ENCODE measurements at places on chromosomes 1 and 21.

DNA sequence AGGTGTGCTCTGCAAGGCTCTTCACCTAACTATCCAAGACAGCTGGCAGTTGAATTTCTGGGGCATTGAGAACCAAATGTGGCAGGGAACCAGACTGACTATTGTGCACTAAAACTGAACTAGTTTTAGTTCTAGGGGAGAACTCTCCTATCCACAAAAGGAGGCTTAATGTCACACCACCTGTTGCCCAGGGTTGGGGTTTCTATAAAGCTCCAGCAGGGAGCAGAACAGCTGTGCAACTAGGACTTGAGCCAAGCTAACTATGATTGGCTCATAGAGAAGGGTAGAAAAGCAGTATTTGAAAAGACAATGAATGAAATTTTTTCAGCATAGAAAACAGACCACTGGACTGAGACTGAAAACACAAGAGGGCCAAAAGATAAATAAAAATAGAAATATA lies 53.3 kb upstream of the FGGY start:
- DNase-seq, result peak; percentile 7

DNA sequence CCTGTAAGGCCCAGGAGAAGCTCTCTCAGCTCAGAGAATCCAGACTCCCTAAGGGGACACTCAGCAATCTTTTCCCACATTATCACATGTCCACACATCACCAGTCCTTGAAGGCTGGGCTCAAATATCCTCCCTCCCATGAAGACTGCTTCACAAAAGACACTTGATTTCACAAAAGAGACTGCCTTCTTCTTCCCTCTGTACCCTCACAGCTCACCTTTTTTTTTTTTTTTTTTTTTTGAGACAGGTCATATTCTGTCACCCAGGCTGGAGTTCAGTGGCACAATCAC lies 1.5 kb downstream of the CD58 start:
- DNase-seq, result no peak

- DNase-seq, result no peak
These were observed 20.0 kb upstream of the RD3 start for GRCh38 chr1:211511947-211512346.

GRCh38 chr1:3431266-3431665 lies 23.2 kb upstream of the ARHGEF16 start:
- no peak for DNase-seq

DNA sequence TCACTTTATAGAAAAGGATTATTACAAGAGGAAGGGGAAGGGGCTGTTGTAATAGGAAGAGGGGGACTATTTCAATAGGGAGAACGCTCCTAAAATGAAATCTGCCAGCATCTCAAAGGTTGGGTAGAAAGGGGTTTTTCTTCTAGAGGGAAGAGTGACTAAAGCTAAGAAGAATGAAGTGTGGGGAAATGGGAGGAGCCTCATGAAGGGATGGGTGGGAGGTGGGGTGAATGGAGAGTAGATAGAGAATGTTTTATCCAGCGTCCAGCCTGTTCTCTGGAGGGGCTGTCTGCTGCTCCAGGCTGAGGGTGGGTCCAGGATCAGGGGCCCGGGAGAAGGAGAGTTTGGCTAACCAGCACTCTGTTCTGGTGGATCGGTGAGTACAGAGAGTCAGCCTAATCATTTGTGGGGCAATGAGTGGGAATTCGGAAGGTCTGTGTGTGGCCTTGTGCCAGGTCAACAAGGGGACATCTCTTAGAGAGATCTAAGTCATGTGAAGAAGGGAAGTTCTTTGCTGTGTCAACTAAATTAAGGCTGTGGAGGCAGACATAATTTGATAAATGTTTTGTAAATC lies 25.2 kb downstream of the VN1R5 start:
- DNase-seq, result no peak

- peak; percentile 55 for DNase-seq
These were observed 39.1 kb upstream of the SELENON start for GRCh38 chr1:25760871-25761270.

- DNase-seq, result no peak
These were observed 4.8 kb upstream of the GPR37L1 start for GRCh38 chr1:202117898-202118371.

GRCh38 chr1:22775478-22775877 lies 64.8 kb downstream of the EPHB2 start:
- DNase-seq, result no peak

- no peak for DNase-seq
These were observed 52.2 kb downstream of the RERE start for GRCh38 chr1:8765198-8765597.

DNA sequence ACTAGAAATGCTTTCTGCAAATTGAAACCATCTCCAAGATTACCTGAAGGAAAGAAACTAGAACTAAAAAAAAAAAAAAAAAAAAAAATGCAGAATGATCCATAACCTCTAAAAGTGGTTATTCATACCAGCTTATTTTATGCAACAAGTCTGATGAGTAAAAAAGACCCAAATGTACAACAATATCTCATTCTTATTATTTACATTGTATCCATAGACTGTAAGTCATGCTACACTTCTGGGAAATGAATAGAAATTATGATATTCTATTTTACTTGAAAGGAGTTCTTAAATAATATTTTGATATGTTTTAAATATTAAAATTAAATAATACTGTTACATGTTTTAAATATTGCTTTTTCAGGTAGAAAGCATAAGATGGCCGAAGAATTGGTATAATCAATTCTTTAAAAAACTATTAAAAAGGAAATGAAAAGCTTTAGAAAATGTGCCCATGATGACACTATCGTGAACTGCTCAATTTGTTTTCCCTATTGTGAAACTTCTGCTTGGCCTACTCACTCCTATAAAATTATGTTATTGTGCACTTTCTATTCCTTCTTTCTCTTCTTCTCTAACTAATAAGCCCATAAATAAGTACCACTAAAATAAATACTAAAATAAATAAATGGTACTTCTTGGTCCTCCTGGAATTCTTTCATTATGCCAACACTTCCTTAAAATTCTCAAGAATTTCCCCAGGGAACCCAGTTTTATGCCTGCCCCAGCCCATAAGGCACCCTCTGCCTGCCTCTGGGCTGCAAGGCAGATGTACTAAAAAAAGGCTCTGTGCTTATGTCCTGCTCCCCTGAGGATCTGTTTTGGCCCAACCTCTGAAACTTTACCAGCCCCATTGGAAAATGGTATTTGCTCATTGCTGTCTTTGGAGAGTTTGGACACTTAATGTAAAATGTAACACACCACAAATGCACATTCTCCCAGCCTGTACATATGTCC lies 18.1 kb downstream of the SAMSN1 start:
- no peak for DNase-seq

DNA sequence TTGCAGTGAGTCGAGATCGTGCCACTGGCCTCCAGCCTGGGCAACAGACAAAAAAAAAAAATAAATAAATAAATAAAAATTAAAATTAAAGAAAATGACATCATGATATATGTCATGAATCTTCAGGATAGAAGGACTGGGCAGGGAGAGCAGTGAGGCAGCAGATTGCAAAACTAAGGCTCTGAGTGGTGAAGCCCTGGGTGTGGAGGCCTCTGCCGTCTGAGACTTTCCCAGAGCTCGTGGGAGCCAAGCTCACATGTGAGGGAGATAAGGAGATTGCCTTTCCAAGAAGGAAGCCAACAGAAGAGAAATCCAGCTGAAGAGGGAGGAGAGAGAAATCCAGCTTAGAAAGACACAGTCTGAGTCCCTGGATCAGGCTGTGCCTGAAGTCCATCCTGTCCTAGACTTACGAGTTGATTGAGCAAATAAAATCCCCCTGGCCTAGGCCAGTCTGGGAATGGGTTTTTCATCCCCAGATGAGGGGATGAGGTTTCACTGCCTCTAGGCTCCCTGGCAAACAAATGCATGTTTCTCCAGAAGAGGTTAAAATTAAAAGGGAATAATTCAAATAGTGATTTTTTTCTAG lies 142.0 kb upstream of the IGSF21 start:
- DNase-seq, result no peak

- DNase-seq, result no peak
These were observed 34.1 kb upstream of the PKN2 start for GRCh38 chr1:88649932-88650331.

DNA sequence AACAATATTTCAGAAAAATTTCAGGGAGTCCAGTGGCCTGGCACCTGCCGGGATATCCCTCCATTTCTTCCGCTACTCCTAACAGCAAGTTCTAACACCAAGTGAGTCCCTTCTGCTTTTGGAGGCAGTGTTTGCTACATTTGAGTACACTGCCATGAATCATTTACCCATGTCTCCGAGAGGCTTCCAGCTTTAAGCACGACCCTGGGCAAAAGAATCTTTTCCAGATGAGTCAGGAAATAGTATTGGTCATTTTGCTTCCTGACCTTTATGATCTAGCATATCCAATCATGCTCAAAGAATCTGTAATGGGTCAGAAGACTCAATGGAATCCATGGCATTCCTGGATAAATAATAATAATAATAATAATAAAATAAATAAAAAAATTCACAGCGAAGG lies 60.7 kb upstream of the FMN2 start:
- DNase-seq, result no peak

GRCh38 chr1:99227056-99227897 lies 37.0 kb upstream of the PLPPR4 start:
- DNase-seq, result no peak

DNA sequence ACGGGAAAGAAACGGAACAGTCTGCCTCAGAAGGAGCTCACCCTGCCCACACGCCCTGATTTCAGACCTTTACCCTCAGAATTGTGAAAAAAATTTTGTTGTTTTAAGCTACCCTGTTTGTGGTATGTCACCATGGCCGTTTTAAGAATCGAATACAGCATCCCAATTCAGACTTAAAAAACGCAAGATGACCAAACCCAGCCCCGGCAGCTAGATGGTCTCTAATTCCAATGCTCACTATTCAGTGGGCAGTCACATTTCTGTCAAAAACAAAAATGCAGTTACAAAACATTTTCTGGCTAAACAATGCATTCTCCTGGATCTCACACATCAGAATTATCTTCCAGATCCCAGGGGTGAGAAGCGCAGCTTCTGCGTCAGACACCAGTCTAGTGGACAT lies 527.5 kb downstream of the SMYD3 start:
- DNase-seq, result no peak

- no peak for DNase-seq
These were observed 291.1 kb downstream of the PCP4 start for GRCh38 chr21:40158366-40158765.

DNA sequence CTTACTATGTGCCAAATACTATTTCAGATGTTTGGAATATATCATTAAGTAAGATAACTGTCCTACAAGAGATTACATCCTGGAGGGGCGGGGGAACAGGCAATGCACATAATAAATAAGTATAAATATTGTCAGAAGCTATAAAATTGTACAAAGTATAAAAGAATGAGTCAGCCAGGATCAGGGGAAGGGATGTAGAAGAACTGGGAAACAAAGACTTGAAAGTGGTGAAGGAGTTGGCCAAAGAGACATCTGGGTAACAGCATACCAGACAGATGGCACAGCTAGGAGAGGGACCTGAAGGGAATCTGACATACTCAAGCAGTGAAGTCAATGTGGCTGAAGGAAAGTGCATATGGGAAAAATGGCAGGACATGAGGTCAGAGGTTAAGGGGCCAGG lies 53.9 kb downstream of the CYYR1 start:
- DNase-seq, result peak; percentile 16

GRCh38 chr1:210222340-210223006 lies 10.1 kb upstream of the SERTAD4 start:
- DNase-seq, result no peak

GRCh38 chr1:247908766-247909165 lies 11.3 kb upstream of the OR2T8 start:
- no peak for DNase-seq

GRCh38 chr21:38114717-38115333 lies 142.0 kb upstream of the KCNJ15 start:
- DNase-seq, result no peak

GRCh38 chr1:177024623-177025022 lies 139.9 kb downstream of the ASTN1 start:
- DNase-seq, result no peak

DNA sequence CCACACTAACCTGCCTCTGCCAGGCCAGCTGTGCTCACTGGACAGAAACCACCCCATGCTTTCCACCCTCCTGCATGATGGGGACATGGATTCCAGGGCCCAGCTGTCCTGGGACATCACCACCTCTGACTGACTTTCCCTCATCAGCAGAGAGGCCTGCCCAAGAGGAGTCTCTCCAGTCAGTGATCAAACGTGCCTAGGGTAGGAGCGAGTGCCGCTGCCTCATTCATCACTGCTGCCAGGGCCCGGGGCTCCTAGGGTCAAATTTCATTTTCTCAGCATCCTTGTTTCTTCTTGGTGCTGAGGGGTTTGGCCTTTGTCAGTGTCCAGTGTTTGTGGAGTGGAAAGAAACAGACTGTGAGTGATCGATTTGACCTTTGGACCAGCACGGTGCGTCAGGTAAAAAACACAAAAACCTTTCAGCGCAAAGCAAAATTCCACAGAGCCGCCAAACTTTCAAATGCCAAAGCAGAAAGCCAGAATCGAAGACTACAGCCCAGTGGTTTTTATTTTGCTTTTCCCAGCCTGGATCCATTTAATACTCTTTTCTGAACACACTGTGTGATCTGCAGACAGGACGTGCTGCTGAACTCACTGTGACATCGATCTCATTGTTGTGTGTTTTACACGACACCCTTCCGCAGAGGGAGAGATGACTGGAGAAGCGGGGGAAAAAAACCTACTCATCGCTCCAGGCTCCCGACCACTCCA lies 43.2 kb downstream of the CAPN8 start:
- no peak for DNase-seq

DNA sequence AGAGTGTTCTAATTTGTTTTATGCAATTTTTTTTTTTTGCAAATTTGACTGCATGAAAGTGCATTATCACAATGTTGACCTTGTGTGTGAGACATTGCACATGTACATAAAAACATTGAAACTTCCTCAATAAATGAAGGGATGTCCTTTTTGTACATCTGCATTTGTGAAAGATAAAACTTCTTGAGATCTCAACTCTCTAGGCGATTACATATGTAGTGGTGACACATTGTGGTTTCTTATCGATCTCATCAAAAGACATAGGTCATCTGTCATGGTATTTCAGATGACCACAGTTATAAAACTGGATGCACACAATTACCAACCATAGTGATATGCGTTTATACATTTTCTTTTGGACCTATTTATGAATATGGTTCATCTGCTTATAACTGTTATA lies 35.6 kb upstream of the C21orf91 start:
- no peak for DNase-seq

- no peak for DNase-seq
These were observed 1.8 kb upstream of the KIF1B start for GRCh38 chr1:10208537-10208936.

DNA sequence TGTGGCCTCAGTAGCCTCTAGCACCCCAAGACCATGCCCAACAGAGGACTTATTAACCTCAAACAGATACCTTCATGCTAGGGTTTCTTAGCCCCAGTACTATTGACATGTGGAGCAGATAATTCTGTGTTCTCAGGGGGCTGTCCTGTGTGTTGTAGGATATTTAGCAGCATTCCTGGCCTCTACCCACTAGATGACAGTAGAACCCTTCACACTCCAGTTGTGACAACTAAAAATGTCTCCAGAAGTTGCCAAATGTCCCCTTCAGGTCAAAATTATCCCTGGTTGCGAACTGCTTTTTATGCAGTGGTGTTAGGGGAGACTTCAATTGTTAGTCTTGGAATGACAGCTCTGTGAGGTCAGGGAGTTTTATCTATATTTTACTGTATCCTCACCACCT lies 8.1 kb downstream of the KAZN start:
- DNase-seq, result no peak

Measured in NCI-H524 treated with DMSO at 0.1 percent for 48 hours (cell line).